ELR (cell line): ENCODE measurements at places on chromosomes 5 and 9.

DNA sequence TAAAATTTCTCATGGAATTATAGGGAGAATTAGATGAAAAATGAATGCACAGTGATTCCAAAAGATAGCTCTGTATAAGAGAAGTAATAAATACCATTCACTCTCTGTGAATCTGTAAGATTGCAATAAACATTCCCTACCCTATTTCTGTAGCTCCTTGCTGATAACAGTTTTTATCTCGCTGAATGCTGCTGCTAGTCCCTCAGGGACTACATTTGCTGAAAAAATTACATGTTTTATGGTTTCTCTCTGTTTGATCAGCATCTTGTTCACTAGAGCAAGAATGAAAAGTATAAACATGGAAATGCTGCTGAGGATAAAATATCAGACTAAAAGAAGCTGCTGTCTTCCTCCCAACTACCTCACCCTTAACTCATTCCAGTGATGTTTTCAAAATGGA, 44.3 kb upstream of the TYRP1 start:
- DNase-seq, result no peak

GRCh38 chr5:98604301-98604700, 169.2 kb upstream of the RGMB start:
- DNase-seq, result no peak

- DNase-seq, result no peak
These were observed 130.5 kb upstream of the HAND1 start for GRCh38 chr5:154608531-154609011.

DNA sequence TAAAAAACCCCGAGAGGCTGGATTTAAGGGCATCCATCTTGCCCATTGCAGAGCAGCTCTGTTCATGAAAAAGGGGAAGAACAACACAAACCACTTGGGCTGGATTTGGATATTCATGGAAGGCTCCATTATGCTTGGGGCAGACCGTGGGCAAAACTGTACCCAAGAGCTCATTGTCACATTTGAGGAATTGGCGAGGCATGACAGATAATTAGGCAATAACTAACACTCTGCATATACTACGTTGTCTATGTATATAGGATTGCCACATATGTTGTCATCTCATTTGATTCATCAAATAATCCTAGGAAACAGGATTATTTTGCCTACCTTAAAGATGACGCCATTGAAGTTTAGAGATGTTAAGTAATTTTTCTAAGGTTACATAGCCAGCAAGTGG, 255.4 kb downstream of the SMARCA2 start:
- DNase-seq, result no peak

GRCh38 chr5:57698086-57698485, 215.5 kb upstream of the ACTBL2 start:
- DNase-seq, result no peak

- DNase-seq, result no peak
These were observed 494 bp upstream of the STK32A start for GRCh38 chr5:147234239-147234824.

GRCh38 chr9:105067895-105068580, 140.1 kb upstream of the ABCA1 start:
- DNase-seq, result peak; percentile 83

GRCh38 chr5:133367984-133368383, 244.4 kb downstream of the FSTL4 start:
- no peak for DNase-seq

GRCh38 chr5:132539716-132540115, 3.6 kb downstream of the IL5 start:
- no peak for DNase-seq

DNA sequence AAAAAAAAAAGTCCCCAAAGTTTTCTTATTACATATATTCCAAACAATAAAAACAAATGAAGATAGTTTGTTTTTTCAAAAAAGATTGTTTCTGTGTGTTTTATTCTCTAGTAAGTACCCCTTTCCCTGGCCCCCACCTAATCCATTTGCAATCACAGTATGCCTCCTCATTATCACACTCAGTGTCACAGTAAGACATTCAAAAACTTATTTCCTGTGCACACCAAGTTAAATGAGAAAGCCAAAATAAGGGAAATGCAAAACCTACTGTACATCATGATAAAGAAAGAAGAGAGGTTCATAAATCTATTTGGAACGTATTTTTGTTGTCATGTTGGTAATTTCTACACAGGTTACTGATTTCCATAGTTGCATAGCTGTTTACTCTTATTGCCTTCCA, 62.3 kb downstream of the ST8SIA4 start:
- DNase-seq, result no peak

DNA sequence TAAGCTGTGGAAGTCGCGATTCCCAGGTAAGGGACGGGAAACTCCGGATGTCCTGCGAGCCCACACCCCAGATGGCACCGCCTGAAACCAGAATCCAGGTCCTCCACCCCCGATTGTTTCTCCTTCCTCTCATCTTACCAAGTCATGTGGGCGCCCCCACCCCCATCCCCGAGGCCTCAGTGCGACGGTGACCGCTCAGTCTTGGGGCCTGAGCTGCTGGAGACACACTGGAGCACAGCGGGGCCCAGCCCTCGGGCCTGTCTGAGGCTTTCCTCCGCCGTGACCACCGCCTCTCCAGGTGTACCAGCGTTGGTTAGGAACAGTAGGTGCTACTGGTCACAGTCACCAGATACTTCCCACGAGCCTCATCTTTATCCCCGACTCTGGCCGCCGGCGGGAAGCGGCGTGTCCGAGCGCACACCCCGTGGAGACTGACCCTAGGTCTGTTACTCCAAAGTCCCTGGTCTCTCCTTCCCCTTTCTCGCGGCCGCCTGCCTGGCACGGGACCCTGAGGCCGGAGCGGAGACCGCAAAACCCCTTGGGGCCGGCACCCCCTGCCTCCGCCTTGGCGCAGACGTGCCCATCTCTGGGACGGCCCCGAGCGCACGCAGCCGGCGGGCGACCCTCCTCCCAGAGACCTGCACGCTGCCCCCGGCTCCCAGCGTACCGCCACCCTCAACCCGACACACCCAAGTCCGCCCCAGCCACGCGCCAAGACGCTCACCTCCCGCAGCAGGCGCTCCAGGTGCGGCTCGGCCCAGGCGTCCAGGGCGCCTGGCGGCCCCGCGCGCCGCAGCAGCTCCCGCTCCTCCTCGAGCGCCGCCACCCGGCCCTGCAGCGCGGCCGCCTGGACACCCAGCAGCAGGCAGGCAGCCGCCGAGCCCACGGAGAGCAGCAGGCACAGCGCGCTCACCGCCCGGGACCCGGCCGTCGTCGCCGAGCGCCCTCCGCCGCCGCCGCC, 733 bp downstream of the COL23A1 start:
- DNase-seq, result no peak

DNA sequence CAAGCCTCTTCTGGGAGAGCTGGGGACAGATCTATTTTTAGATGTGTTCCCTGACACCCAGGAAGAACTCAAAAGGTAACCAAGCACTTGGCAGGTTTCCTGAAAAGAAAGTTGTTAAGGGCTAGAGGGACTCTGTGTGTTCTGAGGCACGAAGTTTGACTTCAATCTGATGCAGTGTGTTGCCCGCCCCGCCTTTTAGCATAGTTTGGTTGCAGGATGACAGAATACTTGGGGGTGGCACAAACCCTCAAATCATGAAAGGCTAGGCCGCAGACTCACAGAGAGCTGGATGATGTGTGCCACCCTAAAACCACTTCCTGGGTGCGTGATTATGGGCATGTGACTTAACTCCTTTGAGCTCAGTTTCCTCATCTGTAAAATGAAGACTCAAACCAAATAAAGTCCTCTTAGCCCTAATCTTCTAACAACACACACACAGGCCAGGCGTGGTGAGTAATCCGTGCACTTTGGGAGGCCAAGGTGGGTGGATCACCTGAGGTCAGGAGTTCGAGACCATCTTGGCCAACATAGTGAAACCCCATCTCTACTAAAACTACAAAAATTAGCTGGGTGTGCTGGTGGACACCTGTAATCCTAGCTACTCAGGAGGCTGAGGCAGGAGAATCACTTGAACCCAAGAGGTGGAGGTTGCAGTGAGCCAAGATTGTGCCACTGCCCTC, 12.8 kb upstream of the NDFIP1 start:
- no peak for DNase-seq

DNA sequence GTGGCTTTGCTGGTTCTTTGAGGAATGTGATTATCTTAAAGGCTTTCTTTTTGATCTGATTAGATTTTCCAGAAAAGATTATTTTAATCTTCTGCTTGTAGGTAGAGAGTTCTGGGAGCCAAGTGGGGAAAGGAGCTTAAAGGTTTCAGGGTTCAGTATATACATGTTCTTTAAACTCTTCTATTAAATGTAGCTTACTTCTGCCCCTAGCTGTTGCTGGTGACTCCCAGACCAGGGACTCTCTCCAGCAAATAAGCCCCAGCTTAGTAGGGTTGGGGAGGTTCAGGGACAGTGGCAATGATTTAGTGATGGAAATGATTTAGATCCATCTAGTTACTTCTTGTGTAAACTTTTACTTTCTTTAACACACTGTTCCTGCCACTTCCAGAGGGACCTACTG, 72.2 kb downstream of the SLC12A2 start:
- no peak for DNase-seq

GRCh38 chr5:150665044-150665443, 4.0 kb downstream of the MYOZ3 start:
- DNase-seq, result no peak

GRCh38 chr9:71747576-71747975, 20.7 kb downstream of the CEMIP2 start:
- DNase-seq, result no peak

- no peak for DNase-seq
These were observed 3.3 kb upstream of the VLDLR start for GRCh38 chr9:2618289-2618688.

GRCh38 chr5:172638209-172638768, 2.8 kb upstream of the NEURL1B start:
- no peak for DNase-seq

- peak; percentile 13 for DNase-seq
These were observed 30.4 kb downstream of the CSF2 start for GRCh38 chr5:132103969-132104391.

- DNase-seq, result peak; percentile 17
These were observed 1076.7 kb downstream of the NR2F1-AS1 start for GRCh38 chr5:92504346-92504745.

- no peak for DNase-seq
These were observed 20.2 kb downstream of the EXD3 start for GRCh38 chr9:137402746-137403145.

DNA sequence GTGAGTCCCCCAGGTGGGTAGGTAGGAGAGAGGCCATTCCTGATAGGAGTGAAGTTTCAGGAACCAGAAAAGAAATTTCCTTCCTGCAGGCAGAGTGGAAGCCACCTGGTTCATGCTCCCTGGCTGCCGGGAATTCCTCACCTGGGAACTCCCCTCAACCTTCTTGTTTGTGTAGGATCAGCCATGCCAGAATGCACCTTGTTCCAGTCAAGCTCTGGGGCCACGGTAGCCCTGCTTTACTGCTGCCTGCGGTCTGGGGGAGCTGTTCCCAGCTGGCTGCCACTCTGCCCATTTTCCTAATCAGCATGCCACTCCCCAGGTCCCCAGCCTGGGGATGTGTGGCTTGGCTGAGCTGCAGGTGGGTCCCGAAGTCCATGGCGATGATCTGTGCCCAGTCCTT, 18.7 kb upstream of the B4GALT1 start:
- DNase-seq, result no peak

DNA sequence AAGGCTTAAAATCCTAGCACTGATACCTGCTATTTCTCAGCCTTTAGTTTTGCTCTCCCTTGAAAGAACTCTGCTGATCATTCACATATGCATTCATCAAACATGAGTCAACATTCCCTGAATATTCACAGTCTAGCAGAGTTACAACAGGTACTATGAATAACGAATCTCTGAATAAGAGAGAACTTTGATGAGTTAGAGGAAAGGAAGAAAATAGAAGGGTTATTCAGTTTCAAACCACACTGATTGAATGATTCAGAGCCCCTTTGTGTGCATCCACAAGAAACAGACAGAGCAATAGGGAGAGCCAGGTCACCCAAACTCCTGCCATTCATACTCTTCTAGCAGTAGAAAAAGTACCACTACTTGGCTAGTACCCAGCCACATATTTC, 36.0 kb downstream of the FOXD1 start:
- peak; percentile 91 for DNase-seq

GRCh38 chr5:19099195-19099594, 888.8 kb downstream of the CDH18 start:
- DNase-seq, result no peak

- no peak for DNase-seq
These were observed 966.7 kb downstream of the MAT2B start for GRCh38 chr5:164472165-164472564.

GRCh38 chr9:5364294-5365024, 24.8 kb upstream of the RLN1 start:
- peak; percentile 17 for DNase-seq

- no peak for DNase-seq
These were observed 13.5 kb downstream of the TXNDC15 start for GRCh38 chr5:134887593-134888159.

- DNase-seq, result no peak
These were observed 280.6 kb downstream of the EPB41L4A start for GRCh38 chr5:112138526-112138925.

GRCh38 chr5:169272731-169273427, 28.1 kb downstream of the SLIT3 start:
- DNase-seq, result no peak

DNA sequence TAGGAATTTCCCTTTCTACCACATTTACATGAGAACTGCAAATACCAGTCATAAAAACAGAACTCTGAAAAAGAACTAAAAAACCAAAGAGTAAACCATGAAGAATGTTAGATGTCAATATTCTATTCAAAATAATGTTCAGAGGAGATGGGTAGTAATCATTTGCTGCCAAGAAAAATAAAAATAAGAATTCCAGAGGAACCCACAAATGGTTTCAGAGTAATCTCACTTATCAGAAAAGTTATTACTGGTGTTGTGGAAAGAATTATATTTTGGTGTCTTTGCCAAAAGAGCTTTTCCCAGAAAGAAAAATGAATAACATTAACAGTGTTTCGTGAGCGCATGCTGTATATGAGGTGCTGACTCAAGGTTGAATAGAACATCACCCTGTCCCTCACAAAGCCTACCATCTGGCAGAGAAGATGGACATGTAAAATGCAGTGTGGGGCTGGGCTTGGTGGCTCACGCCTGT, 35.6 kb downstream of the GPR21 start:
- DNase-seq, result no peak

- DNase-seq, result no peak
These were observed 66.0 kb upstream of the PANK3 start for GRCh38 chr5:168645195-168645594.

DNA sequence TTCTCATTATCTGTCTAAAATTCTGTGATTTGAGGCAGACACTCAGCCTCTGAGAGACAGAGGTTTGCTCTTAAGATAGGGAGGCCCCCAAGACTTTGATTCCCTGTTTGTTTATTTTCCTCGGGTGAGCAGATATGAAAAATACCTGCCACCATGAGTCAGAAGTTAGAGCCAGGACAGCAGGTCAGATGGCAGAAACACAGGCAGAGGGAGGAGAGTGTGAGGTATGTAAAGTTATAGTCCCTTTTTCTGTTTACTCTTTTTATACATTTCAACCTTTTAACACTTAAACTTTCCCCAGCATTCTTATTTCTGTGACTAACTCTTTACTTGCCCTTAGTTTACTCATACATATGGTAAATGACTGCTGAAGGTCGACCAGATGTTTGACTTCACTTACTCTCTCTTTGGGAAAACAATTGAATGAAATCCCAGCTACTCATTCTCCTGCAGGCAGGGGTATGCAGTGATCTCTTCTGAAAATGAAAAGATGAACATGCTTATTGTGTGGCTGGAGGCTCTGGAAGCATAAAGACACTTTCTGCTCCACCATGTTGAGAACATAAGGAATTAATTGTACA, 383.8 kb downstream of the NTRK2 start:
- no peak for DNase-seq

GRCh38 chr5:175478008-175478383, 364 bp upstream of the SFXN1 start:
- no peak for DNase-seq

- DNase-seq, result no peak
These were observed 969.7 kb upstream of the CDH10 start for GRCh38 chr5:25614466-25614865.

GRCh38 chr5:62465985-62466925, 53.7 kb downstream of the IPO11 start:
- peak; percentile 37 for DNase-seq
